ENCODE measurements at places on chromosomes 1 and 21.

DNA sequence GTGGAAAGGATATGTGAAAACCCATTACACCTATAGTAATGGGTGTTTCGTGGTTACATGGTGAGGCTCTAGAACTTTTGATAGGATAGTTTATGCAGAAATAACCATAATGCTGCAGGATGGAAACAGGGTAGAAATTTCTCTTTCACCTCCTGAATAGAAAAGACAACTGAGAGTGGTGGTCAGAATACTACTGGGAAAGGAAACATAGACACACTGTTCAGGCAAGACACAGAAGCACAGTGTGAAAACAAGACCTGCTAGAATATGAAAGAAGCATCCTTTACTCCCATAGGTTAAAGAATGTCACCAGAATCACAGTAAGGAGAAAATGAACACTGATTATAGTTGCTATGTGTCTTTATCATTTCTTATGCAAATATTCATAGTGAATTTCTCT is 496.6 kb downstream of the DPYD start:
- DNase-seq, result no peak

- DNase-seq, result no peak
Measured at GRCh38 chr1:171141688-171142415, 43.2 kb upstream of the FMO2 start.

- DNase-seq, result no peak
Measured at GRCh38 chr1:22323141-22323845, 128.4 kb upstream of the ZBTB40 start.

DNA sequence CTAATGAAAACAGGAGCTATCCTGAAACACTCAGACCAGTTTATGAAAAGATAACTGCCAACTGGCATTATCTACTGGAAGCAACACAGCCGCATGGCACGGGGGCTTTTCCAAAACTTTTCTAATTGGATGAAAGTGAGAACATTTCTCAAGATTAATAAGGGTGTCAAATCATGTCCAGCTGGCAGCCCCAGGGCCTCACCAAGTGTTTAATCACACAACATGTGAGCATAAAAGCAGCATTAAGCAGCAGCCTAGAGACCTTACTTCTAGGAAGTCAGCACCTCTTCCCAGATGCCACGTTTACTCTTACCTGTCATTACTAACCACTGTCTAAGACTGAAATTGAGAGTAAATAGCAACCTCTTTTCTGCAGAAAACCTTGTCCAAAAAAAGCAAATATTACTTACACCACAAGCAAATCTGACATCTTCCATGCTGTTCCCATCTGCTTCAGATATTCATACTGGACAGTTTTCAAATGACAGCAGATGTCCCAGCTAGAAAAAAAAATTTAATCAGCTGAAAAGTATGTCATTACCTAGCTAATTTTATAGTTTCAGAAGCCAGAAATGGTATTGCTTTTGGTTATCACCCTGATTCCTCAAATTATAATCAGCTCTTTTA is 341.5 kb upstream of the ZP4 start:
- no peak for DNase-seq

DNA sequence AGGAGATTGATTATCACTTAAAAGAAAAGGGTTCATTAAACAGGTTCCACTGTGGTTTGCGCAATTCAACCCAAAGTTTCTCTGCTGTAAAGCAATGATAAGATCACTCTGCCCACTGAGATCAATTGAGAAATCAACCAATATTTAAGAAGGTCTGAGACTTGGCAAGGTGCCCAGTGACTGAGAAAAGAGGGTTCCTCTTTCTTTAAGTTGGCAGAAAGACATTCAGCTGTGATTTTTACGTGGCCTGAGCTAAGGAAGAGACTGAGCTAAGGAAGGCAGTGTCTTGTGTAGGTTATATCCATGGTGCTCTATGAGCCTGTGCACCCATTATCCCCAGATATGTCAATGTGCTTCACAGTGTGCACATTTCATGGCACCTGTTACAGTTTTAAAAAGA is 344.1 kb downstream of the DISC1 start:
- DNase-seq, result no peak

DNA sequence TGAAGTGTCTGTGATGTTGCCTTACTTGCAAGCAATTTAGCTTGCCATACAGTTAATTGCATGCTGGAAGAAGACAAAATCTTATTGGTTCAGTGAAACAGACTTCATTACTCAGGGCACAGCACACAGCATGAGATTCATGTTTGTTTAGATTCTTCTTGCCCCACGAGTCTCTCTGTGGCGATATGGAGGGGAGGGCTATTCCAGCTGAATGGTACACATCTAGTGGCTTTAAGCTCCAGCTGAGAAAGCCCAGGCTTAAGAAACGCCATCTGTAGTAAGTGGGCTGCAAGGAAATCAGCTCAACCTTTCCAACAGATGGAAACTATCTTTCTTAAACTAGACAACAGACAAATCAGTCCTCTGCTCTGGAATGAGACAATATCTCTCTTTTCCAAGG is 1022.0 kb downstream of the NCAM2 start:
- DNase-seq, result no peak

DNA sequence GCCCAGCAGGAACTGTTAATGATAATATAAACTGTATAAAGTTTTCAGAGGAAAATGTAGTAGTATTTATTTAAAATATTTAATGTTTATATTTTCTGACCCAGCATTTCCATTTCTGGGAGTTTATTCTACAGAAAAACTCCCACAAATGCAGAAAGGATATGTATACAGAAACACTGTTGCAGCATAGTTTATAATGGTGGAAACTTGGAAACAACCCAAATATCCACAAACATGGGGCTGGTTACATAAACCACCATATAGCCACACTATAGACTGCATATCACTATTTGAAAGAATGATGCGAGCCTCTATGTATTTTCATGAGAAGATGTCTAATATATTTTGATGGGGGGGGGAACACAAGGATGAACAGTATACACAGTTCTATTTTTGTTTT is 31.5 kb upstream of the KCNN3 start:
- no peak for DNase-seq

DNA sequence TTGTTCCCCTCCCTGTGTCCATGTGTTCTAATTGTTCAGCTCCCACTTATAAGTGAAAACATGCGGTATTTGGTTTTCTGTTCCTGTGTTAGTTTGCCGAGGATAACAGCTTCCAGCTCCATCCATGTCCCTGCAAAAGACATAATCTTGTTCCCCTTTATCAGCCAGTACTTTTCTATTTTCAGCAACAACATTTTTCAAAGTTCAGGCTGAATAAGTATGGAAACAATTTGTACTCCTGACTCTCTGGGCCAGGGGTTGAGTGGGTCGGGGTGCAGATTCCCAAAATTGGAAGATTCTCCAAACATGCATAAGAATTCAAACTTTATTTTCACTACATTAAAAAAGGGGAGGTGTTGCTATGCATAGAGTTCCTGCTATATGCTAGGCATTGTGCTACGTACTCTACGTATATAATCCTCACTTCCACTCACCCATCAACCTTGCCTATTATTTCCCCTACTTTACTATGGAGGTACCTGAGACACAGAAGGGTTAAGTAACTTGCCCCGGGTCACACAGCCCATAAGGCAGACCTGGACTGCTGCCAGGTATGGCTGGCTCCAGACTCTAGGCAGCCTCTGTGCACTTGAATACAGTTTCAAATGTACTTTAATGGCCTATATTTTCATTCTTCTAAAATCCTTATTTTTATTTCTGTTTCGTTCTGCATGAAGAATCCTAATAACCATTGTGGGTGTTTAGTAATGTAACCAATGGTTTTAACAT is 117.1 kb upstream of the C8B start:
- DNase-seq, result no peak

DNA sequence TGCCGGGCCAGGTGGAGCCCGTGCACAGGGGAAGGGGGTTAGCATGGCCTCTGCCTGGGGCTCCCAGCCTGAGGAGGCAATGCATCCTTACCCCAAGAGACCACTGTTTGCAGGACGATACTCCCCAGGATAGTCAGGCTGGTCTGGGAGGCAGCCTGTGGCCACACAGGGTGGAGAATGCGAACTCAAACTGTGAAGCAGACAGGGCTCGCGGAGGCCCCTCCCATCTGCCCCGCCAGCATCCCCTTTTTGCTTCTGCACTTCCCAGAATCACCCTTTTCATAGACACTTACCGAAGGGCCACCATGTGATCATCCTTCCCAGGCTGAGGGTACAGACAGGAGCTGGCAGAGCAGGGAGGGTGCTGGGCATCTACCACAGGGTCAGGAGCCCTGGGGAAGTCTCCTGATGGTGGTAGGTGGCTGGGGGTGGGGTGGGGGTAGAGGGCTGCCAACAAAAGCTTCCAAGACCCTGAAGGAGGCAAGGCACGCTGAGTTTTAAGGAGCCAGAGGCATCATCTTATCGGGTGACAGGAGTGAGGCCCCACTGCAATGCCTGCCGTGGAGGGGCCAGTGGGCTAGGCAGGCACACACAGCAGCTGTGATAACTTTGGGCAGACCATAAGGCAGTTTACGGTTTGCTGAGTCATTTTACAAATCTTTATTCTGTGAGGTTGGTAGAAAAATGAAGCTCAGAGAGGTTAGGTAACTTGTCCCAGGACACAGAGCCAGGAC is 31.3 kb upstream of the BTG2 start:
- no peak for DNase-seq

DNA sequence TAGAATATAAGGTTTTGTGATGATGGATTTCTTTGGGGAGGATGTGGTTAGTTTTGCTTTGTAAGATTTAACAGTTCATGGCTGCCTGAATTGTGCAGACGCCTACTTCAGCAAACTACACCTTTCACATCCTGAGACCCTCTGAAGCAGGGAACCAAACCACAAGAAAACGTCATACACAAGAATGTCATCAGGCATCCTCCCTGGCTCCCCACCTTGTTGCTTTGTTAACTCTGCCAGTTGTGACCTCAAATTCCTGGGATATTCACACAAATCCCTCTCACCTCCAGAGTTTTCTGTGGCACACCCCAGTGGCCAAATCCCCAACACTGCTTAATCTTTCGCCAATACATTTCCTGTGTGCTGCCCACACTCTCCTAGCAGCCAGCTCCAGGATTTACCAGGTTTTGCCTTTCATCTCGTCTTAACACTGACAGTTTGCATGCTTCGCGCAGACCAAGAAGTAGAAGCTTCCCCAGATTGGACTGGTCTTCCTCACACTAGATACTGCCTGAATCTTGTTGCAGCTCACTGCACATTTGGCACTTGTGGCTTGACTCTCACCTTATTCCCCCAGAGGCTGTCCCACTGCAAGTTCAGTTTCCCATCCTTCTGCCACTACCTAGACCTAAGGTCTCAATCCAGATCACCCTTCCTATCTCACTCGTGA is 51.1 kb upstream of the CTTNBP2NL start:
- no peak for DNase-seq

DNA sequence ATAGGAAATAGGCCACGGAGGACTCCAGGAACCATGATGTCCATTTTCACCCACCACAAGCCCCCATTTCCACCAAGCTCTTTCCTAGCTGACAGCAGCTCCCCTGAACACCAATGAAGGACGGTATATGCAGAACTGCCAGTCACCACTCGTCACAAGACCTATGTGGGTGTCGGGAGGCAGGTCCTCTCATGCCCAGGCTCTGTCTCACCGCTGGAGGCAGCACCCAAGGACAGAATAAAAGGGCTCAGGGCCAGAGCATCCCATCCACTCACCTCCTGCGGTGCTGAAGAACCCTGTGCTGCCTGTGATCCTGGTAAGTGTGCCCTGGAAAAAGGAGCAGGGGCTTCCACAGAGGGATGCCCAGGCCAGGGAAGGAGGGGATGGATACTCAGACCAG is at the start of gene LCE1F:
Gene LCE1F, plus strand, starts transcription at position 266 of the 400 bp plus-strand sequence. CDS start 1,232 bp downstream, outside the sequence.
- no peak for DNase-seq

DNA sequence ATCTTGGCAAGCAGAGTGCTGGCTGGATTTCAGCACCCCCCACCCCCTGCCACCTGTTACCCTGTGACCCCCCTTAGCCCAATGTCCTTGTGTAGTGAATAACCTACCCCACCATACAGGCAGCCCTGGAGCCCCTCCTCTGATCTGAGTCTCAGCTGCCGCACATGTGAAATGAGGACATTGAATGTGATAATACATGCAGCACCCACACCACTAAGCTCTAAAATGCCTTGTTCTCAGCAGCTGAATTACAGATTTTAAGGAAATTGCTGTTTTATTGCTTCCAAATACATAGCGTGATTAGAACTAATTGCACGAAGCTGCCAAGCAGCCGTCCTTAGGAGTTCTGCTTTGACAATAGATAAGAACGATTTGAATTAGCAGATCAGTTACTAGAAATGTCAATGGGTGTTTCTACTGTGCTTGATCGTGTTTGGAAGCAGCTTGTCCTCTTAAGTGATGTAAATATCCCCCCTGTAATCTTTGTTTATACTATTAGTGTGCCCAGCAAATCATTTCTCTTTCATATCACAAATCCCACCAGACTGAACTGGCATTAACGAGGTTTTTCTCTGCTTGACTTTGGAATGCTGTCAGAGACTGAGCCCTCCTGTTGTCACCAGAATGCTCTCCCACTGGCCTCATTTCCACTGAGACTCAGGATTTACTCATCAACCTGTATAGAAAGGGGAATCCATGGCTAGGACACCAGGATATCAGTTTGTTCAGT is 4.9 kb downstream of the SLAMF8 start:
- no peak for DNase-seq

DNA sequence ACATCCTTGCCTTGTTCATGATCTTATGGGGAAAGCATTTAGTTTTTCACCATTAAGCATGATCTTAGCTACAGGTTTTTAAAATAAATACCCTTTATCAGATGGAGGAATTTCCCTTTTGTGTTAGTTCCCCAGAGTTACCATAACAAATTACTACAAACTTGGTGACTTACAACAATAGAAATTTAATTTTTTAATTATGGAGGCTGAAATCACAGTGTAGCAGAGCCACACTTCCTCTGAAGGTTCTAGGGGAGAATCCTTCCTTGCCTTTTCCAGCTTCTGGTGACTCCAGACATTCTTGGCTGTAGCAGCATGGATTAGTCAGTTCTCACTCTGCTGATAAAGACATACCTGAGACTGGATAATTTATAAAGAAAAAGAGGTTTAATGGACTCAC is 18.5 kb downstream of the MIGA1 start:
- DNase-seq, result no peak
